A549 treated with Mapracorat at 1 μM for 4 hours (cell line): ENCODE measurements at places on chromosomes 6 and 20. TPM values are rescaled to one million over a fixed set of nuclear protein-coding genes. Genes with fewer than 3 reads are reported as not detected.

KHDRBS2 gene
- not detected in 5 replicates for total RNA-seq

FAM209A gene
- 0.28 to 0.43 TPM (median 0.30 TPM) in 4 of 5 replicates, not detected in the other for total RNA-seq

DEFB110 gene
- total RNA-seq, result not detected in 5 replicates

KCNK16 gene
- not detected in 5 replicates for total RNA-seq

PTCRA gene
- total RNA-seq, result not detected in 5 replicates
